GM23338 (cell line): ENCODE measurements at places on chromosomes 1 and 21. TPM values are rescaled to one million over a fixed set of nuclear protein-coding genes. Genes with fewer than 3 reads are reported as not detected.

- DNase-seq, result peak; percentile 57
These were observed 4.9 kb downstream of the RGS1 start for GRCh38 chr1:192580351-192580962.

- DNase-seq, result no peak
These were observed 14.1 kb downstream of the CR1L start for GRCh38 chr1:207658904-207659485.

DNA sequence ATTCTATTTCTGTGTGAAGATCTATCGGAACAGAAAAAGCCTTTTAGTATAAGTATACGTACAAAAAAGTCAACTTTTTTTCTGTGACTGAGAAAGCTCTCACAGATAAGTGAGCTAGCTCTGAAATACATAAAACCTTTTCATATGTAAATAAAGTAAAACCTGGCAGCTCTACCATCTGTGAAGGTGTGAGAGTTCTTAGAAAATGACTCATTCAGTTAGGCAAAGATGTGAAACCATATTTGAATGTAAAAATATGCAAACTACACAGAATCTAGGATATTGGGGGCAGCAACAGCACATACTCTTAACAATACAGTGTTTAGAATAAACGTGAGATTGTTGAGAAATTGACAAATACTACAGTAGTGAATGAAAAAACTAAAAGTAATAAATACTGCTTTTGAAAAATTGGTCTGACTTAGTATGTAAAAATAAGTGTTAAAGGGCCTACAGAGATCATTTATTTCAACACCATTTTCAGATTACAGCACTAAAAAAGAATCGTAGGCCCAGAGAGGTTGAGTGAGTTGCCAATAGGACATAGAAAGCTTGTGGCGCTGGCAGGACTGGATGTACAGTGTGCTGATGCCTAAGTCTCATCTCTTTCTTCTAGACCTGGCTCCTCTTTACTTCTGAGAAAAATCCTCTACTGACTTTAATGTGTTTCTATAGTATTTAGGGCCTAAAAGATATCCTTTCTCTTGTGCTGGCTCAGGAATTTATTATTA, 19.8 kb downstream of the ATP6V1G3 start:
- DNase-seq, result peak; percentile 40

Gene FHAD1
- total RNA-seq, result 1.9 and 3.3 TPM in 2 replicates

Gene MAP1LC3C
- total RNA-seq, result 1.1 and 1.7 TPM in 2 replicates

DNA sequence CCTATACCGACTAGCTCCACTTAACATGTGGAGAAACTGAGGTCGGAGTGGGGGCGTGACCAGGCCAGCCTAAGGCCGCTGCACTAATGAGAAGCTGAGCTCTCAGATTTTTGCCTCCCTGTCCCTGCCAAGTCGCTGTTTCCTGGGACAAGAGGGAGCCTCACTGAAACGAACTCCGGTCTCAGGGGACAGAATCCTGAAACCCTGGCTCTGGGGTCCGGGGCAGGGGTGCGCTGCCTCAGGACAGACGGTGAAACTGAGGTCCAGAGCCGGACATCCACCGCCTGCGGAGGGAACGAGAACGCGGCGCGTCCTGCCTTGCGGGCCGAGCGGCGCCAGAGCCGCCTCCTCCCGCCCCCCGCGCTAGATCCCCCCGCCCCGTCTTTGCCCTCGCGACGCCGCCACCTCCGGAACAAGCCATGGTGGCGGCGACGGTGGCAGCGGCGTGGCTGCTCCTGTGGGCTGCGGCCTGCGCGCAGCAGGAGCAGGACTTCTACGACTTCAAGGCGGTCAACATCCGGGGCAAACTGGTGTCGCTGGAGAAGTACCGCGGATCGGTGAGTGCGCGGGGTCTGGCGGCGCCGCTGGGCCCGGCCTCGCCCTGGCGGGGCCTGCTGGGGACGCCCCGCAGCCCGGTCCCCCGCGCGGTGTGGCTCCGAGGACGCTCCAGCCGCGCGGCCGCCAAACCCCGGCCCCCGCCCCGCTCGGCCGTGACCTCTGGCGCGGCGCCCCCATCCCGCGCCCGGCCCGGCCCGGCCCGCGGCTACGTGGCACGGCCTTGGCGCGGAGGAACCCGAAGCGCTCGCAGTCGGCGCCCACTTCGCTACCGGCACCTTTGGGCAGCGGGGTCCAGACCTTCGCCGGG, at the start of gene GPX7:
Gene GPX7, plus strand, starts transcription at position 381 of the 865 bp plus-strand sequence. Its CDS starts 39 bp downstream, at position 420.
- DNase-seq, result peak; percentile 77

GRCh38 chr1:15616373-15617172, 685 bp upstream of the DDI2 start:
- peak; percentile 58 for DNase-seq

Gene CLDN19
- total RNA-seq, result 10.8 and 12.8 TPM in 2 replicates
